Activated CD8-positive, alpha-beta memory T cell treated with anti-CD3 and anti-CD28 coated beads for 48 hours (primary cell): ENCODE measurements at places on chromosomes 16 and 17.

DNA sequence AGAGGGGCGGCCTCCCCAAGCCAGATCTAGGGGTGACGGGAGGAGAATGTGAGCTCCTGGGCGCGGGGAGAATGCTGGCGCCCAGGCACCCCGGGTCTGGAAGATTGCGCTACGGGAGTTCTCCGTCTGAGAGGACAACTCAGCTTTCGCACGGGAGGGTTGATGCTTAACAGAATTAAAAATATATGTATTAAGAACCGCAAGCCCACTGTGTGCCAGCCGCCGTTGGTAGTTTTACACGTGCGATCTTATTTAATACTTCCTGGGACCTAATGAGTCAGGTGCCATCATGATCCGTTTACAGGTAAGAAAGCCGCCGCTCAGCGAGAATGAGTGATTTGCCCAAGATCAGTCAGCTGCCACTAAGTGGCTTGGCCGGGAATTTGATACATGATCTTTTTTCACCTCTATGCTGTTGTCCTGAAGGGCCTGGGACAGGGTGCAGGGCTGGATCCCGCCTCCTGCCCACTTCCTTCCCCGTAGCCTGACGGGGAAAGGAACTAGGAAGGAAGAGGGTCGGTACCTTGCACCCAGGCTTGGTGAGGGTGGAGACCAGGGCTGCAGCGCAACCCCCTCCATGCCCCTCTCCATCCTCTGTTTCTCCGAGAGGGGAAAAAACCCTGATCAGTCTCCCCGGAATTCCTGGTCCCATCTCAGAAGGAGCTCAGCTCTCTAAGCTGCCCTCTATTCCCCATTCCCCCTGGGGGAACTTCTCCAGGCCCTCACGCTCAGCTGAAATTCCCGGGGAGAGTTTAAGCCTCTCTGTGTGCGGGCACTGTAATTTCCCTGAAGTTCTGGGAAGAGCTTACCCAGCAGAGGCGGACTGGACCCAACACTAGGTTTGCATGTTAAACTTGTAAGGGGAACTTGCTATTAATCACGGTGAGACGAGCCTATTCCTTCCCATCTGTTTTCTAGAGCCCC, 983 bp downstream of the VAT1L start:
- DNase-seq: no peak

GRCh38 chr17:28811651-28812090, 30.9 kb downstream of the FAM222B start:
- DNase-seq: no peak

- DNase-seq: no peak
Measured at GRCh38 chr16:27110524-27110896, 43.8 kb downstream of the C16orf82 start.

DNA sequence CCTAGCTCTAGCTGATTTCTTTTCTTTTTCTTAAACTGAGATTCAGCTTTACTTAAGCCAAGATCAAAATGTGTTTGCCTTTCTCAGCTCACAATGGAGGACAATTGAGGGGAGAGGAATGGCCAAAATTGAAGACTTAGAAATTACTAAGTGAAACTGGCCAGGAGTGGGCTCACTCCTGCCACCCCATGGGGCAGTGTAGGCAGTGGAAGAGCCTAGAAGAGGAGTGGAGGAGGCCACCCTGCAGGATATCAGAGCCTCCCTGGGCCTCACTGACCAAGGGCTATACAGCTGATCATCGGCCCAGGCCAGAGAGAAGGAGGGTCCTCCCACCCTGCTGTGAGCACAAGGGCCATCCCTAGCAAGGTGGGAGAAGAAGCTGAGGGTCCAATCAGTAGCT, 119.8 kb downstream of the CCT6B start:
- DNase-seq: no peak
